Fibroblast of lung (primary cell): ENCODE measurements at places on chromosomes 3 and 15.

DNA sequence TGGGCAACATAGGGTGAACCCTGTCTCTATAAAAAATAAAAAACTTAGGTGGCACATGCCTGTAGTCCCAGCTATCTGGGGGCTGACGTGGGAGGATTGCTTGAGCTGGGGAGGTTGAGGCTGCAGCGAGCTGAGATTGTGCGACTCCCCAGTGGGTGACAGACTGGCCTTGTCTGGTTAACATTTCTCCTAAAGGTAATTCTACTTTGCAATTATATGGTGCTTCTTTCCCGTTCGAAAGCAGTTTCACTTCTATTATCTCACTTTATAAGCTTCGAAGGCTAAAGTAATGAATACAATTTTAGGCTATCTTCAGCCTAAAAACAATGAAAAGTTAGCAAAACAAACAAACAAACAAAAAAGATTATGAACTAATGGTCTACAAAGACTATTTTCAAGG is 35.3 kb downstream of the COMMD2 start:
- DNase-seq, result no peak
- no peaks in the 10 kb centered on the region for H3K36me3 ChIP-seq
- H3K27me3 ChIP-seq, result no peaks in the 10 kb centered on the region
- no peaks in the 10 kb centered on the region for H3K4me1 ChIP-seq

GRCh38 chr3:4849739-4850138 is 129.5 kb upstream of the BHLHE40 start:
- H3K27ac ChIP-seq, result no peak overlapping the region
- H3K27me3 ChIP-seq, result no peaks in the 10 kb centered on the region
- no peaks in the 10 kb centered on the region for H3K36me3 ChIP-seq
- DNase-seq, result no peak
- H3K4me1 ChIP-seq, result no peaks in the 10 kb centered on the region

GRCh38 chr3:158845765-158846350 is 44.0 kb downstream of the MFSD1 start:
- no peaks in the 10 kb centered on the region for H3K4me1 ChIP-seq
- peak; percentile 19 for DNase-seq
- no peak overlapping the region for H3K4me3 ChIP-seq
- H3K36me3 ChIP-seq, result no peaks in the 10 kb centered on the region
- H3K27me3 ChIP-seq, result no peaks in the 10 kb centered on the region
- H3K27ac ChIP-seq, result no peak overlapping the region

GRCh38 chr3:175948041-175948440 is 1088.9 kb downstream of the NAALADL2 start:
- no peak overlapping the region for H3K4me3 ChIP-seq
- H3K4me1 ChIP-seq, result no peaks in the 10 kb centered on the region
- no peaks in the 10 kb centered on the region for H3K36me3 ChIP-seq
- H3K27ac ChIP-seq, result no peak overlapping the region
- H3K27me3 ChIP-seq, result no peaks in the 10 kb centered on the region

DNA sequence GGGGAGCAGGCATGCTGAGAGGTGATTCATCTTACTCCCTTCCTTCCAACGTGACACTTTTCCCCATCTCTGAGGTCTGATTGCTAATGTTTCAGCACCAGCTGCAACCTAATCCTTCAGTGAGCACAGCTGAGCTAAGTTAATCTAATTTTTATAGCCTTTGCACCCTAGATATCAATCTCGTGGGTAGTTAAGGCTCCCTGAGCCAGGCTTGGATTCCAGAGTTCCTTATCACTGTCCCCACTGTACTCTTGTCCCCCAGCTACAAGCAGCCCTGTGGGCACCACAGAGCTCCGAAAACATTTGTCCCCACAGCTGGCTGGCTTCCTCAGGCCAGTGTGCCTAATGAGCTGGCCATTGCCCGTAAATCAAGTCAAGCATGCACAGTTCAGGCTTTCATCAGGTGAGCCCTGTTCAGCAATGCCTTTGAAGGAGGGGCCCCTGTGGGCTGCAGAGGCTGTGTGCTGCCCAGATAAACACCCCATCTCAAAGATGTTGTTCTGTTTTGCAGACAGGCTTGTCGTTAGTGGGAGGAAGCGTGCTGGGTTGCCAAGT is 376.9 kb upstream of the RASGRP1 start:
- no peaks in the 10 kb centered on the region for H3K36me3 ChIP-seq
- peak; percentile 48 for DNase-seq
- no peak overlapping the region for H3K4me3 ChIP-seq
- no peaks in the 10 kb centered on the region for H3K4me1 ChIP-seq

- H3K36me3 ChIP-seq, result no peaks in the 10 kb centered on the region
- no peak within 1 kb of the TSS for H3K27ac ChIP-seq
- H3K4me1 ChIP-seq, result peaks cover 4% of the 10 kb centered on the region
- DNase-seq, result no peak
Measured at GRCh38 chr3:147406028-147406931, at the start of gene ZIC4. TSS of gene ZIC4 (minus strand) at chr3:147406543. CDS start at chr3:147402797, 3,746 bp downstream.

DNA sequence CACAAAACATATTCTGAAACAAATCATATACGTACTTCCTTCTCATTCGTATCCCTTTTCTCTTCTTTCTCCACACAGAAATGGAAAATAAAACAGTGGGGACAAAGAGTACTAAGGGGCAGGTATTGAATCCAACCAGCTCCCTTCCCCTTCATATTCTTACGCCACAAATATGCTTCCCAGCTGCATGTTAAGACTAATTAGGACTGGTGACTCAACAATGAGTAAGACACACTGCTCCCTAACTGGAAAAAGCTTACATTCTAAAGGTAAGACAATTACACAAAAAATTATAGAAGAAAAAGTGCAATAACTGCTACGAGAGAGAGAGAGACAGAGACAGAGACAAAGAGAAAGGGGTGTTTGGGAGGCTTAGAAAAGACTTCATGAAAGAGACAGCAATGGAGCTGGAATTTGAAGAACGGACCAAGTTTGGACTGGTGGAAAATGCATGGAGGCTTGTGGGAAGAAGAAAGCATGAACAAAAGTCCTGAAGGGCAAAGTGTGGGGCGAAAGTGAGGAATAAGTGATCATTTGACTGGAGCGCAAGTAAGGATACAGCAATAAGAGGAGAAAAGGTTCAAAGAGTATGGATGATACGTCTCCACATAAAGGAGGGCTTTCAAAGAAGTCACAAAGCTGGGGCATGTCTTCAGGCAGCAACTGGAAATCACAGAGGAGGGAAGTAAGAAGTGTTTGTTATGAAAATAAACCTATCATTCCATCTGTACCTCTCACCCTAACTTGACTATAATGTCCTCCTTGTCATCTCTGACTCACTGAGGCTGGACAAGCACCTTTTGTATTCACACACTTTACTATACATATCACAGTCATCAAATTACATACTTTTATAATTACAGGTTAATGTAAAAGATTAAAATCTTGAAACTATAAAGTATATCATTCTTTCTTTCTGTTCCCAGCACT is 49.2 kb downstream of the RYK start:
- peaks cover 13% of the 10 kb centered on the region for H3K4me1 ChIP-seq
- H3K36me3 ChIP-seq, result peaks cover 5% of the 10 kb centered on the region
- peak; percentile 88 for DNase-seq
- H3K27me3 ChIP-seq, result no peaks in the 10 kb centered on the region

DNA sequence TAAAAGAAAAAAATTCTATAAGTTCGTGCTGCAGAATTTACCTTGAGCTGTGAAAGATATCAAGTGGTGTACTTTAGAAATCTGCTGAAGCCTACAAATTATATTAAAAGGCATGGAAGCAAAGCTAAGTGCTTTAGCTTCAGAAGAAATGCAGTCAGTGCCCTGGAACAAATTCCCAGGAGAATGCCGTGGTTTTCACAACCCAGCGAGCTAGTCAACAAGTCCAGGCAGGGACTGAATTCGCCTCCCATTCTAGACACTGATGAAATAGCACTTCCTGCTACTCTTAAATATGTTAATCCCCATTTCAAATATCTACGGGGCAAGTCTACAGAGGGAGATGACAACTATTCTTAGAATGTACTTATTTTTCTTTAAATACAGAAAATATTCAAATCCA is 326.4 kb upstream of the IGF1R start:
- no peak overlapping the region for H3K27ac ChIP-seq
- H3K4me1 ChIP-seq, result no peaks in the 10 kb centered on the region
- H3K27me3 ChIP-seq, result no peaks in the 10 kb centered on the region
- no peak overlapping the region for H3K4me3 ChIP-seq
- no peak for DNase-seq

DNA sequence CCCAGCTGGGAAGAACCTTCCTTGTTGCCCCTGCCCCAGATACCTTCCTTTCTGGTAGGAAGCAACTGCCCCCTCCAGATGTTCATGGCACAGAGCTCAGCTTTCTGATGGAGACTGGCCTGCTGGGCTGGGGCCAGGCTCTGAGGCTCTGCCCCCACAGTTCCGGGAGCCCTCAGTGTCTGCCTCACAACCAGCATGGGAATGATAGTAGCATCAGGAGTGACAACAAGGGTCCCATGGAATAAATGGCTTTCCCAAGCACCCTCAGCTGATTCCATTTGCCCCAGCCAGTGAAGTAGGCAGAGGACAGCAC is 65.6 kb upstream of the IQSEC1 start:
- no peak for DNase-seq
- H3K4me3 ChIP-seq, result no peak overlapping the region
- H3K27ac ChIP-seq, result no peak overlapping the region

GRCh38 chr15:74835312-74835823 is 7.6 kb downstream of the ULK3 start:
- no peaks in the 10 kb centered on the region for H3K27me3 ChIP-seq
- no peak overlapping the region for H3K4me3 ChIP-seq
- H3K27ac ChIP-seq, result no peak overlapping the region
- no peaks in the 10 kb centered on the region for H3K4me1 ChIP-seq
- no peaks in the 10 kb centered on the region for H3K36me3 ChIP-seq
- DNase-seq, result peak; percentile 23

DNA sequence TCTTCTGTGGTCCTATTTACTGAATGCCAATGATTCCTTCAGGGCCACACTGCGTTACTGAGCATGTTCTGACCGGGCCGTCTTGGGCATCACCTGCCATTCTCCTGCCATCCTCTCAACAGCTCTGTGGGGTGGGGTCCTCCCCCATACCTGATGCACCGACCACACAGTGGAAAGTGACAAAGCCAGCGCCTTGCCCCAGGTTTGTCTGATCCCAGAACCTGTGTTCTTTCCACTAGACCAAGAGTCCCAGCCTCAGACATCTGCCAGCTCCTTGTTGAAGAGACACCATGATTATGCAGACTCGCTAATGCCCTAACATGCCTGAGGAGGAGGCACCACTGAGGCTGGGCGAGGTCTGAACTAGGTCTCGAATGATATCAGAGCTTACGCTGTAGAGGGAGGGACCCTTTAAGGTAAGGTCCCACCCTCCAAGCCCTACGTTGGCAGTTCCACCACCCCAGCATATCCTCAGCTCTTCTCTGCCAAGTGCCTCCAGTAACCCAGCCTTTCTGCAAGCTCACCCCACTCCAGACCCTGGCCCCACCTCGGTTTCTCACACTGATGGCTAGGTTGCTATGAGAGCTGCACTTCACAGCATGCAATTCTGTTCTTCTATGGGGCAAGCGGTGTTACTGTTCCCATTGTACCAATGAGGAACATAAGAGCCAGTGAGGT is 29.8 kb upstream of the PLXNA1 start:
- H3K36me3 ChIP-seq, result no peaks in the 10 kb centered on the region
- no peaks in the 10 kb centered on the region for H3K27me3 ChIP-seq
- no peak for DNase-seq
- H3K27ac ChIP-seq, result no peak overlapping the region
- no peak overlapping the region for H3K4me3 ChIP-seq
- no peaks in the 10 kb centered on the region for H3K4me1 ChIP-seq

DNA sequence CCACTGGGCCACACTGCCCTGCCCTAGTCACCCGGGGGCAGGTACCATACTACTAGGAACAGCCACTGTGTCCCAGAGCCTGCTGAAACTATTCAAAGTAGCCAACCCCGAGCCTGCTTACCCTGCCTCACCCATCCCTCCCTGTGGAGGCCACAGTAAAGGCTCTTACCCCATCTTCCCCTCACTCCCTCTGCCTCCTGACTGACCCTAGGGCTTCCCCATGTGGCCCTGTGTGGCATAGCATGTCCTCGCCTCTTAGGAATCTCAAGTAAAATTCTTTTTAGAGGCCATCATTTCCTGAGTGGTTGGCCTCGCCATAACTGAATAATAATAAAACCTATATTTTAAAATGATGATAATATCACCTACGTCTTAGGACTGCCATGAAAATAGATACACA is 112.2 kb upstream of the SLC6A11 start:
- peaks cover 15% of the 10 kb centered on the region for H3K27me3 ChIP-seq
- no peak overlapping the region for H3K4me3 ChIP-seq
- peak; percentile 4 for DNase-seq
- H3K36me3 ChIP-seq, result no peaks in the 10 kb centered on the region

DNA sequence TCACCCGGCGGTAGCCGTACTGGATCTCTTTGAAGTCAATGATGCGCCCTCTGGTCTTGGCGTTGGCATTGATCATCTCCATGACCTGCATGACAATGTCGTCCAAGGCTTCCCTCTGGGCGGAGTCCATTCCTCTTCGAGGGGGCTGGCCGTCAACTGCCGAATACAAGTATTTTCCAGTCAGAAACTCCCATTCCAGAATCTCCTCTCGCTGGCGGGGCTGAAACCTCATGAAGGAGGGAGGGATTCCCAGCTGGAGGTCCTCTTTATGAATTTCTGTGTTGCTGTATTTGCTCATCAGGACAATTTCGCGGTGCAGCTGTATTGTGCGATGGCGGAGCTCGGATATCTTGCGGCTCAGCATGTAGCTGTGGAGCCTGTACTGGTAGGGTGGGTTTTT is 73.4 kb downstream of the CHSY1 start:
- peaks cover 14% of the 10 kb centered on the region for H3K4me1 ChIP-seq

DNA sequence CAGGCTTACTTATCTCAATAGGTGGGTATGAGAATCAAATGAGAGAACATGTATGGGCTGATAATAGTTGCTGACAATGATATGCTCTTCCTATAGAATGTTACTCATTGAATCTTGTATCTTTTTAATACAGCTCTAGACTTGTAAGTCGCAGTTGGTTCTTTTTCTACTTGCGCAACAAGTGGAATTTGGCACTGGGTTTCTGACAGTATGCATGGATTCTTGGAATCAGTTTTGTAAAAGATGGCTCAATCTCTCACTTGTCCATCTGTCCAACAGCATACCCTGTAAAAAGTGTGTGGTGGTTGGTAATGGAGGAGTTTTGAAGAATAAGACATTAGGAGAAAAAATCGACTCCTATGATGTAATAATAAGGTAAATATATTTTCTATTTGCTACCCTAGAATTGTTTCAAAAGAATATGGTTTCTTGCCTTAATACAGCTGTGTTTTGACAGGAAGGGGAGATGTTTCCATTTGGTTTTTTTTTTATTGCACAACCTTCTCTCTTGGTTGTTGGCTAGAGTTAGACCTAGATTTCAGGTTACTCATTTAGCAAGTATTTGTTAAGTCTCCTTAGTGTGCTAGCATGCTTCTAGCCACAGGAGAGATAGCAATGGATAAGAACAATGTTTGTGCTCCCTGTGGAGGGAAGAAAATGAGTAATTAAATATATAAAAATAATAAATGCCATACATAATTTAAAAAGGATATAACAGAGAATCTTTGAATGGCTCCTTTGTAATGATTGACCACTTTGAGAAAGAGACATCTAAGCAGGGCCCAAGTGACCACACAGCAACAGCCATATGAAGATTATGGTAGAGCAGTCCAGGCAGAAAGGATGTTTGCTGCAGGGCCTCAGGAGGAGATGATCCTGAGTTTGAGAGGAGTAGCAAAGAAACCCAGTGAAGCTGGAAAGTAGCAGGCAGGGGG is 21.8 kb downstream of the ST3GAL6 start:
- peaks cover 16% of the 10 kb centered on the region for H3K4me1 ChIP-seq
- H3K27me3 ChIP-seq, result no peaks in the 10 kb centered on the region
- peak; percentile 97 for DNase-seq
- no peak overlapping the region for H3K4me3 ChIP-seq
- no peaks in the 10 kb centered on the region for H3K36me3 ChIP-seq
- no peak overlapping the region for H3K27ac ChIP-seq

- no peak overlapping the region for H3K27ac ChIP-seq
- H3K36me3 ChIP-seq, result no peaks in the 10 kb centered on the region
- no peak for DNase-seq
- no peaks in the 10 kb centered on the region for H3K27me3 ChIP-seq
- H3K4me1 ChIP-seq, result peaks cover 11% of the 10 kb centered on the region
Measured at GRCh38 chr3:9404680-9405079, 7.3 kb downstream of the SETD5 start.
